ENCODE measurements at places on chromosomes 11 and 22. TPM values are rescaled to one million over a fixed set of nuclear protein-coding genes. Genes with fewer than 3 reads are reported as not detected.

DNA sequence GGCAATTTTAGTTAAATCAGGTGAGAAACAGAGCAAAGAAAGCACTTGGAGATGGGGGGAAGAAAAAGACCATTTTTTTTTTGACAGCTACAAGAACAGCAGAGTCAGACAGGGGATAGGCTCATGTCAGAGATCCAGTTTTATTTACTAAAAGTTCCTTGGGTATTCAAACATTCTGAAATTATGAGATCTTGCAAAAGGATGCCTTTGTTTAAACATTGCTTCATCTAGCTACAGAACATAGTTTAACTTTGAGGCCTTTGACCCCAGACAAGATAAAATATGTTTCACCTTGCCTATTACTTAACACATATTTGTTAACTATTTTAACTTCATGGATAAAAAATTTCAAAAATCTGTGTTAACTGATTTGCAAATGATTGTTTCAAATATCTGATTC is 6.4 kb downstream of the GLYATL1 start:
- no peaks in the 10 kb centered on the region for H3K4me1 ChIP-seq
- DNase-seq: no peak
- no peaks in the 10 kb centered on the region for H3K36me3 ChIP-seq

GRCh38 chr11:46906609-46907041 is 11.7 kb downstream of the LRP4 start:
- H3K4me1 ChIP-seq: peaks cover 3% of the 10 kb centered on the region
- H3K36me3 ChIP-seq: no peaks in the 10 kb centered on the region
- peak; percentile 20 for DNase-seq
- no peak overlapping the region for H3K4me3 ChIP-seq
- no peak overlapping the region for H3K27ac ChIP-seq

GRCh38 chr22:41992496-41992895 is 6.1 kb upstream of the WBP2NL start:
- no peaks in the 10 kb centered on the region for H3K4me1 ChIP-seq
- H3K4me3 ChIP-seq: no peak overlapping the region
- no peaks in the 10 kb centered on the region for H3K36me3 ChIP-seq
- H3K27ac ChIP-seq: no peak overlapping the region
- no peak for DNase-seq
- H3K27me3 ChIP-seq: no peaks in the 10 kb centered on the region

GRCh38 chr11:45110562-45110961 is 35.9 kb upstream of the PRDM11 start:
- H3K27ac ChIP-seq: no peak overlapping the region
- DNase-seq: peak; percentile 21
- H3K27me3 ChIP-seq: peaks cover 26% of the 10 kb centered on the region

DNA sequence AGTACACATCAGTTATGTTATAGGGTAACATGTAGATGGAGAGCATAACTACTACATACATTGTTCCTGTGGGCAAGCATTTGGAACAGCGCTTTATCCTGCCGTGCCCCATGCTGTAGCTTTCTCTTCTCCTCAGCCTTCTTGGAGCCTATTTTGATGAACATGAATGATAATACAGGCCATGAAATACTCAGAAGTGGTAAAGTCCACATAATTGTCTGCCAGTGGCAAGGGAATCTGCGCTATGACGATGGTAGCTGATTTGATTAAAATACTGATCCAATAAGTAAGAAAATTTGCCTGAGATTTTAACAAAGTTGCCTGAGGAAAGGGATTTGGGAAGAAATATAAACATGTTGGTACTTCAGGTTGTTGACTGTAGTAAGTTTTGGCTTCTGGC is 23.3 kb downstream of the ALKBH3 start:
- H3K27ac ChIP-seq: no peak overlapping the region
- DNase-seq: no peak
- H3K4me3 ChIP-seq: no peak overlapping the region
- H3K4me1 ChIP-seq: peaks cover 16% of the 10 kb centered on the region

DNA sequence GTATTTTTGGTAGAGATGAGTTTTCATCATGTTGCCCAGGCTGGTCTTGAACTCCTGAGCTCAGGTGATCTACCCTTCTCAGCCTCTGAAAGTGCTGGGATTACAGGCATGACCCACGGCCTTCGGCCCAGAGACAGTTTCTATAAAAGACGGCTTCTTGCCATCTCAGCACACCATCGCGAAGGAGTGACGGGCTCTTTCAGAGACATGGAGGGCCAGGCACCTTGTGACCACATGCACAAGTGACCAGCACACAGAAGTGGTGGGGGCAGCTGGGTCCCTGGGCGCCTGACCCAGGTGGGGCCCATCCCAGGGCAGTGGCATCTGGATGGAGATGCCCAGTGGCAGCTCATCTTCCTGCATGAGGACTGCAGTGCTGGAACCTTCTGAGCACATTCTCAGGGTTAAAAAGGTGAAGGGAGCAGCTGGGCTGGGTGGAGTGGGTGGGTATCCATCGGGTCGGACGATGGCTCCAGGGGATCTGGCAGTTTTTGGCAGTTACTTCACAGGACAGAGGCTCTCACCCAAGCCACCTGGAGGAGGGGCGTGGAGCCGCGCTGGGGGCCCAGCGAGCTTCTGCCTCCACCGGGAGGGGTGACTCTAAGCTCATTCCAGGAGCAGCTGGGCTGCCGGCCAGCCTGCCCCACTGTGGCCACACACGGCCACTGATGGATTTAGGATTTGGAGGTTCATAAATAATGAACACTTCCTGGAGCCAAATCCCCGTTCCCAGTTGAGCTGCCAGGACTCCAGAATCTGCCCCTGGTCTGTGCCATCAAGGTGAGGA is 373.0 kb downstream of the CTTN start:
- no peaks in the 10 kb centered on the region for H3K4me1 ChIP-seq
- H3K27me3 ChIP-seq: peaks cover 3% of the 10 kb centered on the region
- DNase-seq: no peak
- H3K27ac ChIP-seq: no peak overlapping the region
- no peak overlapping the region for H3K4me3 ChIP-seq

- peak; percentile 94 for DNase-seq
- H3K4me3 ChIP-seq: no peak overlapping the region
- no peaks in the 10 kb centered on the region for H3K27me3 ChIP-seq
- no peaks in the 10 kb centered on the region for H3K36me3 ChIP-seq
- H3K4me1 ChIP-seq: peaks cover 19% of the 10 kb centered on the region
Observed at GRCh38 chr11:15688351-15688792, 573.6 kb downstream of the INSC start.

GRCh38 chr11:12111549-12112520 is 1.4 kb downstream of the MICAL2 start:
- peaks cover 44% of the 10 kb centered on the region for H3K4me1 ChIP-seq
- H3K36me3 ChIP-seq: peaks cover 25% of the 10 kb centered on the region
- peak overlapping the region; percentile 81 for H3K4me3 ChIP-seq
- H3K27me3 ChIP-seq: no peaks in the 10 kb centered on the region
- DNase-seq: no peak

DNA sequence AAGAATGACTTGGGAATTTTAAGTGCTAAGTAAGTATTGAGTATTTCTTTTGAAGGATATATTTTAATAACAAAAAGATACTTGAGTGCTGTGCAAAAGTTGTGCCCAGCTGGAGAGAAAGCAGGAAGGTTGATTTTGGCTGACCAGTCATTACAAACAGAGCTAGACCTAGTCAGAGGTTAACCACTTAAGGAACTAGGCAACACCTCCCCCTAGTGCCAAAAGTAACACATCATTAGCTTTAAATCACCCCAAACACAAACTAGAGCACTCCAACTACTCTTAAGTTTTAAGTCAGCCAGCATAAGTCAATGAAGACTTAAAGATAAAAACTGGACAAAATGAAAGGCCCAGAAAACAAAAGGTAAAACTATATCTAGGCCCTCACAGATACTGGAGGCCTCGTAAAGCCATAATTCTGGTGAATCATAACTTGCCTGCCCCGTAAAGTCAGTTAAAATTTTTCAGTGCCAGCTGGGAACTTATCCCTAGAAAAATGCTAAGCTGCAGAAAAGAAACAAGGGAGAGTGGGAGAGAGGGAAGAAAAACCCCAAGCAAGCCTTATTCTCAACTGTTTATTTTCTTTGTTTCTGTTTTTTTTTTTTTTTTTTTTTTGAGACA is 4.6 kb downstream of the TMEM9B start:
- H3K27me3 ChIP-seq: no peaks in the 10 kb centered on the region
- peaks cover 10% of the 10 kb centered on the region for H3K4me1 ChIP-seq
- H3K36me3 ChIP-seq: peaks cover 6% of the 10 kb centered on the region
- peak; percentile 71 for DNase-seq

DNA sequence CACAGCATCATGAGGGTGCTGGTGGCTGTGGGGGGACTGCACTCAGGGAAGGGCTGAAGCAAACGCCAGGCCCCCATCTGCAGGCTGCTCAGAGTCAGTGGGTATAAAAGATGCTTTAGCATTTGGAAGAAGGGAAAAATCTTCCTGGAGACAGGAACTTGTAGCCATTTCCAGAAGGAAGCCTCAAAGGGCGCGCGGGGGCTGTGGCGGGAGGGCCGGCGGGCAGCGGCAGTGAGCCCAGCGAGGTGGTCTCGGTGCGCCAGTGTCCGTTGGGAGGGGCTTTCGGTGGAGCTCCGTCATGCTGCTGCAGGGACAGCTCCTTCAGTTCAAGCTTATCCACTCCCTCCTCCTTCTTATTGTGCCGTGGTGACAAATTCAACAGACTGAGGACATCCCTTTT is 63.0 kb upstream of the PITPNB start:
- H3K36me3 ChIP-seq: no peaks in the 10 kb centered on the region
- peaks cover 9% of the 10 kb centered on the region for H3K4me1 ChIP-seq
- no peak overlapping the region for H3K4me3 ChIP-seq
- no peak for DNase-seq

DNA sequence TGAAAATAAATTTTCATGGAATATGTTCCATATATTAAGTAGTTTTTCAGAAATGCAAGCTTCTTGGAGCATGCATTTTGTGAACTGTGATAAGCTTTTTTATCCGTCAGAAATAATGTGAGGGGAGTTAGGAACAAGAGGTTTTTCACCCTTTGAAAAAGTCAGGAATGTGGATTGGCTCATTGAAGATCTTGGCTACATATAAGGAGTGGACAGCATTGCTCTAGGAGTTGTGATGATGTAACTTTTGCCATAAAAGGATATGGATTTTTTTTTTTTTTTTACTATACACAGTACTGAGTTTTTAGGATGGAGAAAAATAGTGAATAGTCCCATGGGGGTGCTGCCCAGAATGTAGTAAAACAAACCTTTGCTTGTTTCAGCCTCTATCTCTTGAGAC is 180.2 kb downstream of the NAV2 start:
- H3K36me3 ChIP-seq: no peaks in the 10 kb centered on the region
- peak; percentile 59 for DNase-seq
- peaks cover 35% of the 10 kb centered on the region for H3K4me1 ChIP-seq

DNA sequence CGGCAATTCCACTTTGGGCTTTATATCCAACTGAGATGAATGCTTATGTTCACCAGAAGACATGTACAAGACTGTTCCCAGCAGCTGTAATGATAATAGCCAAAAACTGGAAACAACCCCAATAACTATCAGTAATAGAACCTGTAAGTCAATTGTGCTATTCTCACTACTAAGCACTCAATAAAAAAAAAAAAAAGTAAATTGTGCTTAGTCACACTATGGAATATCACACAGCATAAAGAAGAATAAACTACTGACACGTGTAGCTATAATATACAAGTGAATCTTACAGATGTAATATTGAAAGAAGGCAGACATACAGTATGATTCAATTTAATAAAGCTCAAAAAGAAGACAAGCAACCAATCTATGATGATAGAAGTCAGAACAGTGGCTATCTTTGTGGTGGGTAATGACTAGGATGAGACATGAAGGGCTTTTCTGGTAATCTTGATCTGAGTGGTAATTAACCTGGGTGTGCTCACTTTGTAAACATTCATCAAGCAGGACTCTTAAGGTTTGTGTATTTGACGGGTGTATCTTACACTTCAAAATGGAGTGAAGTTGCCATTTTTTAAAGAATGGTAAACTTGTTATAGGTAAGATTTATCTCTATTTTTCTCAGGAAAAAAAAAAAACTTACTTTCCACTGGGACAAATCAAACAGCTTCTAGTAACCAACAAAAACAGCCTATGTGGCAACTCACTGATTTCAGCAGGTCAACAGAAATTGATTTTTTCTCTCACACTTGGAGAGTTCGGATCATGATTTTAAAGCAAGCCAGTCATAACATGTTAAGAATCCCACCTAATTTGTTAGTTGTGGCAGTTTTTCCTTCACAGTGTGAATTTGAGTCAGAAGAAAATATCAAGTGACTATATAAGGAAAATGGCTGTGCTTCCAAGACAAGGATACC is 84.2 kb downstream of the CCDC83 start:
- DNase-seq: no peak
- no peaks in the 10 kb centered on the region for H3K4me1 ChIP-seq
- no peaks in the 10 kb centered on the region for H3K36me3 ChIP-seq
- H3K27me3 ChIP-seq: no peaks in the 10 kb centered on the region

Gene SPON1
- total RNA-seq: 1.5 TPM

Gene IL18
- total RNA-seq: 5.3 TPM

Gene TRPC6
- 0.07 TPM for total RNA-seq

Gene CCDC73
- total RNA-seq: not detected

Gene LRRC74B
- total RNA-seq: 0.19 TPM

Gene TMEM25
- 19.0 TPM for total RNA-seq

Gene MOV10L1
- total RNA-seq: 0.62 TPM

Gene NPTXR
- 5.4 TPM for total RNA-seq

Gene CYTH4
- total RNA-seq: not detected

Gene PRR5
- total RNA-seq: 21.3 TPM

Gene OR5B21
- total RNA-seq: not detected
